ENCODE measurements at places on chromosomes 6 and 20. TPM values are rescaled to one million over a fixed set of nuclear protein-coding genes. Genes with fewer than 3 reads are reported as not detected.

SAMD5 gene
- total RNA-seq, result 0.39 TPM

TNFAIP3 gene
- total RNA-seq, result 25.7 TPM

MOG gene
- total RNA-seq, result not detected

JAG1 gene
- 37.3 TPM for total RNA-seq

NOX3 gene
- total RNA-seq, result not detected

NRSN2 gene
- total RNA-seq, result 62.3 TPM

DTNBP1 gene
- 13.8 TPM for total RNA-seq

SF3B5 gene
- 226 TPM for total RNA-seq

FABP7 gene
- not detected for total RNA-seq

GATA5 gene
- 0.66 TPM for total RNA-seq

ERGIC3 gene
- 242 TPM for total RNA-seq

MUCL3 gene
- 0.10 TPM for total RNA-seq

C20orf202 gene
- not detected for total RNA-seq

C20orf204 gene
- total RNA-seq, result 0.10 TPM

BPIFA1 gene
- not detected for total RNA-seq

PSORS1C2 gene
- not detected for total RNA-seq
